ENCODE measurements at places on chromosomes 2 and 18. TPM values are rescaled to one million over a fixed set of nuclear protein-coding genes. Genes with fewer than 3 reads are reported as not detected.

GRCh38 chr2:241892299-241893137 is 23.0 kb downstream of the RTP5 start:
- no peak for DNase-seq

- no peak for DNase-seq
Observed at GRCh38 chr2:104049981-104050380, 803.9 kb upstream of the POU3F3 start.

DNA sequence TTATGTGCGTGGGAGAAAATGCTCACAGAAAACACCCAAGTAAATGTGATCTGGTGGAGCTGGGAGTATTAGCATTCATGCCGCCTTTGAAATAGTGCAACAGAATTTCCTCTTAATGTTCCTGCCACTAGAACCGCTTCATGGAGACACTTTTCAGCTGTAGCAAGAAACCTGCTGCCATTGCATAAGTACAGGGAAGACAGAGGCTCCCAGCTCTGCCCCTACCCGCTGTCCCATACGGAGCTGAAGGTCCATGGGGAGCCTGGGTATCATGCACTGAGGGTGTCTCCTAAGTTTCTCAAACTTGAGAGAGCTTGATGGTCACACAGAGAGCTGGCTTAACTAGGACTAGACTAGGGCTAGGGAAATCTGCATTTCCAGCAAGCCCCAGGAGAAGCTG is 49.6 kb downstream of the CRIM1 start:
- DNase-seq: no peak

DNA sequence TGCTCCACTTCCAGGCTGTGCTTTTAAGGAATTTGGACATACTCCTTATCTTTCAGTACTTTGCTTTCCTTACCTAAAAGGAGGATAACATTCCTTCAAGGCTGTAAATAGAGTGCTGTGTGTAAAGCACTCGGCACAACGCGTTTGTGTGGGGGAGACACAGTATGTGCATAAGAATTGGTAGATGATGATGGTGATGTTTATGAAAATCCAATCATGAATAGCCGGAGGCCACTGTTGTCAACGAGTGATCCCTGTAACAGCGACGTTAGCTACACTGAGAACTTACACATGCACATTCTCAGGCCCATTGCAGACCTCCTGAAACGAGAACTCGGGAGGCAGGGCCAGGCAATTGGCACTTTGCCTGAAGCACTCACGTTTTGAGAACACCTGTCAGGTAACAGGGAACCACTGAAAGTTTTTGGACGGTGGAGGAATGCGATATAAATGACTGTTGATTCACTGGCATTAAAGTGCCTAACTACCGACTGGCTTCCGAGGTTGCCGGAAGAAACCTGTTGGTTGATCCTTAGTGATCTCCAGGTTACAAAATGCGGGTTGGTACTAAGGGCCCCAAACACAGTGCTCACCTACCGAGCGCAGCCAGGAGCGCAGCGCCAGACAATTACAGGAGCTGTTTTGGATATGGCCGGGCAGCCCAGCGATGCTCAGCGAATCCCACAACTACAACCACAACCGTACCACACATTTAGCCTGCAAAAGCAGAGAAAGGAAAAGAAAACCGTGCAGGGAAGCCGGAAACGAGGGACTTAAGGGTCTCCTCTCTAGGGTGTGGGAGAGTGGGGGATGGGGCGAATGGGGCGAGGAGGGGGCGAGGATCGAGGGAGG is 1.0 kb upstream of the MAP4K4 start:
- DNase-seq: peak; percentile 67

DNA sequence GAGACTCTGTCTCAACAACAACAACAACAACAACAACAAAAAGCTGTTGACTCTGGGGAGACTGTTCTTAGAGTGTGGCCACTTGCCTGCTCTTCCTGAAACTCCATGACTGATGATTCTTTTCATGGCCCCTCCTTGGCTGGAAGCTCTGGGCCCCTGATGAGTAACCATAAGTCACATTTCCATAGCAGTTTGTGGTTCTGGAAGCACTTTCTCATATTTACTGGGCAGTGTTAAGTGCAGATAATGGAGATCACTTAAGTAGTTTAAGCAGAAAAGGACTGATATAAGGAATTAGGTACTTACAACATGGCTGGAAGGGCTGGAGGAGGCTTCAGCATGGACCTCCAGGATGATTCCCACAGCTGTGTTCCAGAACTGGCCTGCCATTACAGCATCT is 147.3 kb upstream of the DLX2 start:
- DNase-seq: no peak

The KIAA2012 gene
- not detected for total RNA-seq

DNA sequence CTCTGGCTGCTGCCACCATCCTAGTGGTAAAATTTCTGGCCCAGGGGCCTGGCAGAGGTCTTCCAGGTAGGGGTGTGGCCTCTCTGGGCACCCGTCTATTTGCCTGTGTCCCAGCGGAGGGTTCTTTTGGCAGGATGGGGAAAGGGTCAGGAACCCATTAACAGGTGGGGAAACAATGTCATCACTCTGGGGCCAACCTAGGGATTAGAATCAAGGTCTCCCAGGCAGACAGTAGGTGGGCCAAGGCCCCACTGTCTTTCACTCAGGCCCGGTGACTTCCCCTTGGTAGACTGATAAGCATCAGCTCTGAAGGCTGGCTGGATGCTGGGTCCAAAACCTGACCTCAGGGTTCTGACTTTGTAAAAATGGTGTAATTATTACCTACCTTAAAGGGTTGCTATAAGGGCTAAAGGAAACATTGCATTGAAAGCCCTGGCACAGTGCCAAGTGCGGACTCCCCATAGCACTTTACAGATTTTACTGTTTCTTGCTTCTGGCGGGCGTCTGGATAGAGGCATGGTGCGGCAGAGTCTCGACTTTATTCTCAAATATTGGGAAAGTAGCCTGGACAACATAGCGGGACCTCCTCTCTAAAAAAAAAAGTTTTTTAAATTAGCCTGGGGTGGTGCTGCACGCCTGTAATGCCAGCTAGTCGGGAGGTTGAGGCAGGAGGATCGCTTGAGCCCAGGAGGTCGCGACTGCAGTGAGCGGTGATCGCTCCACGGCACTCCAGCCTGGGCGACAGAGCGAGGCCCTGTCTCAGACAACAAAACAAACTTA is 2.2 kb downstream of the LBX2 start:
- DNase-seq: no peak

The IMPA2 gene
- 22.9 TPM for total RNA-seq

The UGT1A3 gene
- not detected for total RNA-seq

The ARL4C gene
- total RNA-seq: 3.1 TPM

- DNase-seq: no peak
Observed at GRCh38 chr2:225456619-225457260, 57.2 kb downstream of the NYAP2 start.

The TCF23 gene
- not detected for total RNA-seq

DNA sequence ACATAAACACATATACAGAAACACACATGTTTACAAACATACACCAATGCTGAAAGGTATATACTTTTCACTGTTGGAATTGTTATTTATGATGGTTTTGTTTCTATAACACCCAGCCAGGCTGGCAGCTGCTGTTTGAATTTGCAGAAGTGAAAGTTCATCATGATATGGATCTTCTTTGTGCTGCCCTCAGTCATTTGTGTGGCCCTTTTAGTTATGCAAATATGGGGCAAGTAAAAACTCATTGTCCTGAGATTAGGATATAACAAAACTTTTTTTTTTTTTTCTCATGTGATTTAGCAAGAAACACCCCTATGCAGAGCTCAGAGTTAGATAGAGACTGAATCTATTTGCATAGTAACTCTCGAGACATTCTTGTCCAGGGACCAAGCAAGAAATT is 714.1 kb downstream of the KCNJ3 start:
- no peak for DNase-seq

DNA sequence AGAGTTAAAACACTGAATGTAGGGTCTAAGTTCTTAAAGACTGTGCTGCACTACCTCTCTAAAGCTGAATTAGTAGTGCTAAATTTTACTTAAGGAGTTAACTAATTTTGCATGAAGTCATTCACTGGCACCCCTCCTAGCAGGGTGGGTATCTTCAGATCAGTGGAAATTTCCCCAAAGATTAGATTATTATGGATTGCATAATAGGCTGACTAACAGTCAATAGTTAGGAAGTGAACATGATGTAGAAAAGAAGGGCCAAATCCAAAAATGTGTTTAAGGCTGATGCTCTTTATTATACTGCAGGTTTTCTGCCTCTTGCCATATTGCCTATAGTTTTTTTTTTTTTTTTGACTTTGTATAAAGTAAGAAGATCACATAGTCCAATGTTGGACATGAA is 5.2 kb downstream of the ZNF638 start:
- DNase-seq: no peak

GRCh38 chr2:224039770-224040440 is 819 bp upstream of the SERPINE2 start:
- DNase-seq: no peak

DNA sequence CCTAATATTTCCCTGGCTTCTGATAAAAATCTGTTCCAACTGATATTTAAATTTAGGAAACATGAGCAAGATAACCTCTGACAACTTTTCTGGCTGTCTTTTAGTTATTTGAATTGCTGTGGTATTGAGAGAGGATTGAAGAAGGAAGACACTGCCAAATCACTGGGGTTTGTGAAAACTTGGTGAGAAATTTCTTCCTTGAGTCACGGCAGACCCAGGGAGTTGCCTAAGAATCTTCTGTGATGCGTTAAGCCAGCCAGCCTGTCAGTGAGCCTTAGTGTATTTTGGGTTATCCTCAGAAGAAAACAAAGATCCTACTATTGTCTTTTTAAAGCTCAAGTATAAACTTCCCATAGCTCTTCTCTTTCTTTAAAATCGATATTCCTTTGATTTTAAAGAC is 17.5 kb upstream of the DOK6 start:
- DNase-seq: no peak

DNA sequence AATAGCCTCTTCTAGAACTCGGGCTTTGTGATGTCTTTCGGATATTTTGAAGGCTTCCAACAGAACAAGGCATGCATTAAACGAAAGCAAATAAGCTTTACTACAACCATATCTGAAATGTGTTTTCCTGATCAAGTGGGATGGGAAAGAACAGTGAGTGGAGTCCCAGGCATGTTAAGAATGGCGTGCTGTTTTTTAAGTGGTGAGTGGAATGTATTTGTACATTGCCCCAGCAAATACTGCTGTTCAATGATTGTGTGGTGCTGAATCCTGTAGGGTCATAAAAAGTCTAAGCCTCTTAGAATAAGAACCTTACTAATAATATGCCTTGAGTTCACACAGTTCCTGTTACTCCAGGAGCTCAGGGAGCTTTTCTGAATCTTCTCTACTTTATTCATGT is 52.5 kb downstream of the POMC start:
- DNase-seq: no peak

- DNase-seq: no peak
Observed at GRCh38 chr2:143787674-143788073, 658.5 kb downstream of the ARHGAP15 start.

The TMEM247 gene
- total RNA-seq: not detected

DNA sequence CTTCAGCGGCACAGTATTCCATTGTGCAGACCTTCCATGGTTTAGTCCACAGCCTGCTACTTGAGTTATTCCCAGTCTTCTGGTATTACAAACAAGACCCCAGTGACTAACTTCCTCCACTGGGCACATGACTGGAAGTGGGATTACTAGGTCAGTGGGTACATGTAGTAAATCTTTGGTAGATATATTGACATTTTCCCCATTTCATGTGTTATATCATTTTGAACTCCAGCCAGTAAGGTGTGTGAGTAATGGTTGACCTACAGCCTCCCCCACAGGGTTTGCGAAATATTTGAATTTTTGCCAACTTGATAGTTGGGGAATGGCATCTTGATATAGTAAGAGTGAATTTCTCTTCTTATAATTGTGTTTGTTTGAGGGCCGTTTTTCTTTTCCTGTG is 58.8 kb downstream of the RNF144A start:
- DNase-seq: peak; percentile 1

The UPP2 gene
- total RNA-seq: not detected

DNA sequence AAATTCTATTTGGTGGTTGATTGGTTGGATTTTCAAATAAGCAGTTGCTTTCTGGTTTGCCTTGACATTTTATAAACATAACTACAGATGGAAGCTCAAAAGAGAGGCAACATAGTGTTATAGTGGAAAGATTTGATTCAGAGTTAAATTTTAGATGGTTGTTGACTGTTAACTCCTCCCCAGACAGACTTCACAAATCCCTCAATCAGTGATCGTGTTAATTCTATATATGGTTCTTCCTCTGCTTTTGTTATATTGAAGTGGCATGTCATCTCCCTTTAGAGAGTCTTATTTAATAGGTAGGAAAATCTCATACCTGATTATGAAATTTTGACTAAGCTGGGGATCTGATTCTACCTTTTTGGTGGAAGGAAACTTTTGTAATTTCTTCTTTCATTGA is 19.5 kb downstream of the DGUOK start:
- DNase-seq: no peak

The PRSS56 gene
- total RNA-seq: not detected

The FRZB gene
- 2.4 TPM for total RNA-seq

The ANKRD30BL gene
- total RNA-seq: not detected

GRCh38 chr2:46669996-46670793 is 190.8 kb downstream of the TMEM247 start:
- DNase-seq: no peak

The IL36G gene
- not detected for total RNA-seq

The CHST9 gene
- total RNA-seq: 0.90 TPM

DNA sequence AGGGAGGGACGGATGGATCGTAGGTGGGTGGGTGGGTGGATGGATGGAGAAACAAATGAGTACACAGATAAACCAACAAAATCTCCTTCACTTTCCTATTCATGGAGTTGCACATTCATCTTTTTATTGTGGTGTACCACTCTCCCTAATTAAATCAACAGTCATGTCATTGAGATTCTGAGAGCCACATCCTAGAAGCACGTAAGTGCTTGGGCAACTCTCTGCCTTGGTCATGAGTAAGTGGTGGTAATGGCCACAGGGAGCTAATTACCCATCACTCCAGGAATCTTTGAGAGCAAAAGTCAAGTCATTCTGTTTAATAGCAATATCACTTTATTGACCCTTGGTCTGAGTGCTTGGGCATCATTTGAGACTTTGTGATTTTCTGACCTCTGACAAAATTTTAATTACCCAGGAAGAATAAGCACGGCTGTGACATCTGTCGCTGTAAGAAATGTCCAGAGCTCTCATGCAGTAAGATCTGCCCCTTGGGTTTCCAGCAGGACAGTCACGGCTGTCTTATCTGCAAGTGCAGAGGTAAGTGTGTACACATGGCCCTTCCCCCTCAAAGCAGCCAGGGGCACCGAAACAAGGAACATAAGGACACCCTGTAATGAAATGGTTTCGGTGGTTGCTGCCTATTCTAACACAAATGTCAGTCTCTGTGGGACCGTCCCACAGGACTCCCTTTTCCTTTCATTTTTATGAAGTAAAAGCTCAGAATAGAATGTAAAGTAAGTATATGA is 85.9 kb downstream of the FEZ2 start:
- no peak for DNase-seq

DNA sequence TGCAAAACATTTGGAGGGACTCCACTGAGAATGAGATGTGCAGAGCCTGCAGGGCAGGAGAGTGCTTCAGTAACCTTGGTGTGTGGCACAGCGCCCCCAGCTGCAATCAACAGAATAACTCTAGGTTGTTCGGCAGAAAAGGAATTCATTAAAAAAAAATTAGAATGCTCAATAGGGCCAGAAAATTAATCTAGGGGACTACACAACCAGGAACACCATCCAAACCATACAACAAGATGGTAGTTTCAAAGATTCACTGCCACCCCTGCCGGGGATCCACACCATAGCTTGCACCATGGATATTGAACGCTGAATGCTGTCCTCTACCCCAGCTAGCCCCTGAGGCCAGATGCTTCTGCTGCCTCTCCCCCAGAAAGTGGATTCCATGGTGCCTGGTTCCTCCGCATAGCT is 50.1 kb downstream of the THUMPD2 start:
- DNase-seq: no peak

Measured in right atrium auricular region (tissue), 2 donors.